GM12864 (cell line): ENCODE measurements at places on chromosomes 12 and 14.

- no peak for DNase-seq
Measured at GRCh38 chr12:101908395-101908794, 31.0 kb downstream of the DRAM1 start.

GRCh38 chr12:12642916-12643315 lies 31.2 kb downstream of the CREBL2 start:
- no peak for DNase-seq

GRCh38 chr14:104142946-104143470 lies 4.6 kb downstream of the KIF26A start:
- no peak for DNase-seq

DNA sequence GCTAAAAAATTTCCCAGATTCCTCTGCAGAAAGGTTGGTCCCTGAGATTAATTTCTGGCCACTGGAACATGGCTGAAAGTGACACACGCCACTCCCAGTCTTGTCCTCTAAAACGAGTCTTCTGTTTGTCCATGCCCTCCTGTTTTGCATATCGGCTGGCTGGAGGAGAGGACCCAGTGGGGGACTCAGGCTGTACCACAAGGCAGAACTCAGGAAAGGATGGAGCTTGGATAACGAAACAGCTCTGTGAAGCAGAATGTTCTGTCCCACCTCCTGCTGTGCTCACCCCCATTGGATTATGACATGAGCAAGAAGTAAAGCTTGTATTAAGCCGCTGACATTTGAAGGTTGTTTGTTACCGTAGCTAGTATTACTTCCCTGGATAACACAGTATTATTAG lies 856.2 kb downstream of the BCL11B start:
- DNase-seq, result no peak

DNA sequence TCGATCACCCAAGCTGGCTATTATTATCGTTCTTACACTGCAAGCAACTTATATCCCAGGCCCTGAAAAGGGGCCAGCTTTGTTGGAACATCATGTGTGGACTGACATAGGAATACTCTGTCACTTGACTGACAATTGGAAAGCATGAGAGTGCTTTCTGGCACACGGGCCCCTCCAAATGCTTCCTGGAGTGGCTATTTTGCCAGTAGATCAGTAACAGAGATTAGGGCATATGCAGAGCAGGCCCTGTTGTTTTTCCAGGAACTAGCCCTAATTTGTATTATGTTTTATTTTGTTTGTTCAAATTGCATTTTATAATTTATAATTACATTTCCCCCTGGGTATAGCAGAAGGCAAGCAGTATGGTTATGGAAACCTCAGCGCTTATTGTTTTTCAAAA lies 170.1 kb upstream of the FRMD6 start:
- DNase-seq, result no peak

DNA sequence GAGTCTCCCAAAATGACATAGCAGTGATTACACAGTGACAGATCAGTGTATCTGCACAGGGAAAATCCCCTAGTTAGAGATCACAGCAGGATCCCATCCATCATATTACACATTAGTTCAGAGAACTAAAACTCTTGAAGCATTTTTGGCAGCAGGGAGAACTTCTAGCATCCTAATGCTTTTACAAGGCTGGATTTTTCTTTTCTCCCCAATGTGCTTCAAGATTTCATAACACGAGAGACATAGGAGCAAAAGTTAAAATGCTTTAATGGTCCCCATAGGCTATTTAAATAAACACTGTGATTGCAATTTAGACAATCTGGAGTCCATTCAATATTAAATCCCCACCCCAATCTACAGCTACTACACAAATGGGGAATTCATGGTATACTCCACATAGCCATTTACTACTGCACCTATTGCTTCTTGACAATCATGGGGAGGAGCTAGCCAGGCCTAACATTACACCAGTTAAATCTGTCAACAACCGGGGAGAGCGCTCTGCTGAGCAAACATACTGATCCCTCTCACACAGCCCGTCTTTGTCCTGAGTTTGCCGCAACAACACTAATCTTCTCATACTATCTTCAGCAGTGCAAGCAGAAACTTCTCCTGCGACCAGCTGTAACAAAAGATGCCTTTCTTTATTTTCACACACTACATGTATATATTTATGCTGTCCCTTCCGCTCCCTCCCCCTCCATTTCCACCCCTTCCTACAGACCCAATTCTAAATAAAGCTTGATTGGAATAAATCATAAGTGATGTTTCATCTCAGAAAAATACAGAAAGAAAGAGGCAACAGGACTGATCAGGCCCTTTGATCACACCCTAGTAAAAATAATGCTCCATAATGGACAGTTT lies 120.3 kb upstream of the SOX5 start:
- DNase-seq, result no peak

DNA sequence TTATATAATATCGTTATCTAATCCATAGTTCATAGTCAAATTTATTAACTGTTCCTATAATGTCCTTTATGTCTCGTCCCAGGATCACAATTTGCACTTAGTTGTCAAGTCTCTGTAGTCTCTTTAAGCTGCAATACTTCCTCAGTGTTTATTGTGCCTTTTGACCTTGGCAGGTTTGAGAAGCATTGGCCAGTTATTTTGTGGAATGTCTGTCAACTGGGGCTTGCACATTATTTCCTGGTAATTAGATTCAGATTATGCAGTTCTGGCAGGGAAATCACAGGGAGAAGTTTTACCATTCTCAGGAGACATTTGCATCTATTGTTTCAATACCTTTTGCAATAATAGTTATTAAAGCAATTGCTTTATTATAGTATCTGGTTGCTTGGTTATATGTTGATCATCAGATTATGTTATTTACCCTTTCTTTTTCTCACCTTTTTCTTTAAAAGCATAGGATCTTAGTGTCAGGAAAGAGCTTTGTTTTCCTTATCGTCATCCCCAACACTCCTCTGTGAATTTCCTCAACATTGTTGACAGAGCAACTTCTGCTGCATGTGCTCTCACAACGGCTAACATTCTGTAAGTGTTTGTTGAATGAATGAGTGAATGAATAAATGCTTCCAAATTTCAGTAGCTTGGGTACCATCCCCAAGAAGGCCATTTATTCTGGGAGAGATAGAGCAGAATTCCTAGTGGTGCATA lies 3.7 kb upstream of the ART4 start:
- DNase-seq, result no peak
